ENCODE measurements at places on chromosomes 13 and 19.
A peak's percentile ranks its signal among the peaks of the same experiment; 100 is the strongest.

DNA sequence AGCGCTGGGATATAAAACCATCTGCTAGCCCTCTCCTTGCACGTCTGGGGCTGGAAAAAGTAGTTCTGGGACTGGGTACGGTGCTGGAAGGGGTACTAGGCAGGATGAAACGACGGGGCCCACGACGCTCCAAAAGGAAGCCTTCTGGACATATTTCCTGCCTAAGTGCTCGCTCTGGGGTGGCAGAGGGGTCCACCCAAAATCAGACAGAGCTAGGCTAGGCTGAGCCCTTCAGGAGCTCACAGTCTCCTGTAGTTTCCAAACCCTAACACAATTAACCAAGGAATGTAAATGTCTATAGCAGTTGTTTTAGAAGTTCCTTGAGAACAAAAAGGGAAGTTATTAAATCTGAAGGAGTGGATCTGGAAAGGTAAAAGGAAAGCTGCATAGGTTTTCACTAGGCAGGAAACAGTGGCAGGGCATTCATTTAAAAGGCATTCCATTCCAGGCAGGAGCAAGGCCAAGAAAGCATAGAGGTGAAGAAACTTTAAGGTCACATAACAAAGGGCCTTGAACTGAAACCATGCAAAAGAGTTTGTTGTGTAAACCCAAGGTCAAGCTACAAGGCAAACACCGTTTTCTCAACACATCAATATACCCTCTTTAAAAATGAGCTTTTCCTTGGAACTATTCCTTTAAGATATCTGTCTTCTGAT lies 634 bp upstream of the DIAPH3 start:
- no peak for DNase-seq

DNA sequence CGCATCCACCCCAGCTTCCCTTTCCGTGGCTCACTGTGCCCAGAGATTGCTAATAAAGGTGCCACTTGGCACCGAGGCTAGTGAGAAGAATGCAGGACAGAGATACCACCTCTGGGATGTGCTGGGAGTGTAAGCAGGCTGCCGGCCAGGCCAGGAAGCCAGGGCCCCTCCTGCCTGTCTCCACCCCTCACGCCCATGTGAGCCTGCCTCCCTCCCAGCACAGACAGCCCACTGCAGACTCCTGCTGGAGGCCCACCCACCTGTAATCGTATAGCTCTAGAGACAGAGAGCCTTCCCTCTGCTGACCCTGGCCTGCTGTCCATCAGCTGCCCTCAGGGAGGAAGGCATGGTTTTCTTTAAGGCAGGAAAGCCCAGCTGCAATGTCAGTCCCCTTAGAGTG lies 13.9 kb downstream of the VSTM2B start:
- peak; percentile 38 for DNase-seq

DNA sequence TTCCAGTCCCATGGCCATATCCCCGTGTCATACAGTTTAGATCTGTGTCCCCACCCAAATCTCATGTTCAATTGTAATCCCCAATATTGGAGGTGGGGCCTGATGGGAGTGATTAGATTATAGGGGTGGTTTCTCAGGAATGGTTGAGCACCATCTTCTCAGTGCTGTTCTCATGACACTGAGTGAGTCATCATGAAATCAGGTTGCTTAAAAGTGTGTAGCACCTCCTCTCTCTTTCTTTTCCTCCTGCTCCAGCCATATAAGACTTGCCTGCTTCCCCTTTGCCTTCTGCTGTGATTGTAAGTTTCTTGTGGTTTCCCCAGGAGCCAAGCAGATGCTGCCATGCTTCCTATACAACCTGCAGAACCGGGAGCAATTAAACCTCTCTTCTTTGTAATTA lies 197.8 kb downstream of the NALCN start:
- DNase-seq = no peak

GRCh38 chr19:13172346-13173138 lies 22.3 kb downstream of the IER2 start:
- peak; percentile 88 for DNase-seq

DNA sequence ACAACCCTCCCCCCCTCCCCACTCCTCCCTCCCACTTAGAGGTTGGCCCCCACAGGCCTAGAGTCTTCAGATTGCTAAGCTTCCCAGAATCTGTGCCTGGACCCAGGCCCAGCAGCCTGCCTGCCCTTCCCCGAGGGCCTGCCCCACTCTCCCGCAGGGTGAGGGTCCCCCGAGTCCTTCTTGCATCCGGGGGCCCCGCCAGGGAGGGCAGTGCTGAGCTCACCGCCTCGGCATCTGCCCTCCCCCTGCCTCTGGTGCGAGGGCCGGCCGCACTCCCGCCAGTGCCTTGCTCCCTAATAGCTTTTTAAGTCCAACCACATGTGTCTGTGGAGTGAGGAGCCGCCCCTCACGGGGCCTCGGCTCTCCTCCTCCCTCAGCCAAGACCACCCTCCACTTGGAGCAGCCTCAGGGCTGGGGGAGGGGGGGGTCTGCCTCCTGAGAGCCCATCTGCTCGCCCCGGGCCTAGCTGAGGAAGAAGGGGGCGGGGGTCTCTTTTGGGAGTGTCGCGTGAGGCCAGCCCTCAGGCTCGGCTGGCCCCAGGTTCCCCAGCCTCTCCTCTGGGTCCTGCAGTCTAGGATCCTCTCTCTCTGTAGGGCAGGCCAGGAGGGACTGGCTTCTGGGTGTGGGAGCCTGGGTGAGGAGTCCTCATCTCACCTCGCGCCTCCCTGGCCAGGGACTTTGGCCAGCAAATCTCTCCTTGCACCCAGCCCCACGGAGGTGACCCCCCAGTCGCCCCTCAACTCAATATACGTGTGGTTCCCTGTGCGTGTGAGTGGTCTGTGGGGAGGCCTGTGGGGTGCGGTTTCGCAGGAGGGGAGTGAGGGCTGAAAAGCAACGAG lies 47.2 kb downstream of the LYL1 start:
- DNase-seq = peak; percentile 95

GRCh38 chr19:30791088-30791487 lies 418.9 kb downstream of the ZNF536 start:
- no peak for DNase-seq

DNA sequence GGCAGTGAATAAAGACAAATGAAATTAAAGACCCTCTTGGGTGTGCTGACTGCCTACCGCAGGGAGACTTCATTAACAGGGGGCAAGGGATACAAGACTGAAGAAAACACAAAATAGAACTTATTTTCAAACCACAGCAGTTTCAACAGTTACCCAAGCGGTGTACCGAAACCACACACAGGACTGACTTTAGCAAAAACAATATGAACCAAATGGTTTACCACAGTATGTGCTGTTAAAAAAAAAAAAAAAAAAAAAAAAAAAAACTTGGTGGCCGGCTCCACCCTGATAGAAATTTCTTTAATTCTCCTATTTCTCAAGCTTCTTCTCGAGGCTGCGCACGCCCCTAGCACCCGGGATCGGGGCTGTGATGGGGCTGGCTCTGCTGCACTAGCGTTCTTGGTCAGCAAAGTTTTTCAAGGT lies 42.6 kb downstream of the KLF2 start:
- no peak for DNase-seq

GRCh38 chr13:69948016-69948415 lies 159.6 kb upstream of the ATXN8OS start:
- DNase-seq = no peak

DNA sequence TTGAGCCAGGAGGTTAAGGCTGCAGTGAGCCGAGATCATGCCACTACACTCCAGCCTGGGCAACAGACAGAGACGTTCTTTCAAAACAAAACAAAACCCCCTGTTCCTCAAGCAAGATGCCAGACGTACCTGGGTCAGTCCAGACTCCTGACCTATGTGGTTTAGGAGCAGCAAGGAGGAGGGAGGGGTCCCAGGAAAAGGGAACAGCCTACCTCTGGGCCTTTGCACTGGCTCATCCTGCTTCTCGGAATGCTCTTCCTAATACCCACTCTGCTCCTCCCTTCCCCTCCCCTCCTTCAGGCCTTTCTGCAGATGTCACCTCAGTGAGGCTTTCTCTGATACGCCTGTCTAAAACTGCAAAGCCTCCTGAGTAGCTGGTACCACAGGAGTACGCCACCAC lies 9.5 kb downstream of the RINL start:
- no peak for DNase-seq

DNA sequence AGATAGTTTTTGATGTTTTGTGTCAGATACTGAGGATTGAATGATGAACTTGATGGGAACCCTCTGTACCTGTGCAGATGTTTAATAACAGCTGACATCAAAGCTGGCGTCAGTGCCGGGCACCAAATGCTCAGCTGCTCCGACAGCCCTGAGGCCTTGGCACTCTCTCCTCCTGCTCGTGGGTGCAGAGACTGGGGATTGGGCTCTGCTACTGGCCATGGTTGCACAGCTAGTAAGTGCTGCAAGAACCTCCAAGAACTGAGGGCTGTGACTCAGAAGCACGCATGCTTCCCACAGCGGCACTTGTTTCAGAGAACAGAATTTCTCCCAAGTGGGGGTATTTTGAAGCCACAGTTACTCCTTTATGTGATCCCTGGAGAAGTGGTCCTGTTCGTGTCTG lies 5.9 kb downstream of the LAMP1 start:
- no peak for DNase-seq

GRCh38 chr19:13835791-13836723 lies 40.8 kb downstream of the ZSWIM4 start:
- peak; percentile 64 for DNase-seq

- no peak for DNase-seq
Measured at GRCh38 chr19:694481-695351, 536 bp downstream of the PRSS57 start.

DNA sequence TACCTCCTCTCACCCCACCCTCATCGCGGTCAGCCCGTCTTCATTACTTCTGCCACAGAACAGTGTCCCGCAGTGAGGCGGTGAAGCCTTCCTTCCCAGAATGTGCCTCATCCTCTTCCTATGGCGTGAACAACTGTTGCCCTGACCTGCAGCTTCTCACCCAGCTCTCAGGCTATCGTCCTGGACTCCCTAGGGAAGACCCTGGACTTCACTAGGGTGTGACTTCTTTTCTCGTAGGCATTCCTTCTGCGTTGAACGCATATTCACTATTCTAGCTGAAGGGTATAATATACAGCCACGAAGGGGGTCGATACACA lies 982 bp downstream of the ZNF865 start:
- no peak for DNase-seq

DNA sequence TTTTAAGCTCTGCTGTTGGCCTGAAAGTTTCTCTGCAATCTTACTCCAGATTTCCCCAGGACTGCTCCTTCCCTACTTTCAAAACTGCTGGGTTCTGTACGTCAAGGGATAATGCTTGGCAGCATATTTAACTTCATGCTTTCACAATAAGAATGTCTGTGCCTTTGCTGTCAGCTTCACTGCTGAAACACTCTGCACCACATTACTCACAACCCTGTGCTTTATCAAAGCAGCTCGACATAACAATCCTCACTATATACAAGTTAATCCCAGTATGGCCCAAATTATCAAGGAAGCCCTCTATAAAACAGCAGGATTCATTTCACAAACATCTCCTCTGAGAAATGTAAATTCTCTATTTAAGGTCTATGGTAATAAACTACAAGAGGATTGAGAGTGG lies 17.5 kb downstream of the LATS2 start:
- no peak for DNase-seq

GRCh38 chr19:9673912-9674662 lies 813 bp downstream of the ZNF562 start:
- no peak for DNase-seq

- no peak for DNase-seq
Measured at GRCh38 chr19:1081301-1082164, 13.6 kb downstream of the POLR2E start.

DNA sequence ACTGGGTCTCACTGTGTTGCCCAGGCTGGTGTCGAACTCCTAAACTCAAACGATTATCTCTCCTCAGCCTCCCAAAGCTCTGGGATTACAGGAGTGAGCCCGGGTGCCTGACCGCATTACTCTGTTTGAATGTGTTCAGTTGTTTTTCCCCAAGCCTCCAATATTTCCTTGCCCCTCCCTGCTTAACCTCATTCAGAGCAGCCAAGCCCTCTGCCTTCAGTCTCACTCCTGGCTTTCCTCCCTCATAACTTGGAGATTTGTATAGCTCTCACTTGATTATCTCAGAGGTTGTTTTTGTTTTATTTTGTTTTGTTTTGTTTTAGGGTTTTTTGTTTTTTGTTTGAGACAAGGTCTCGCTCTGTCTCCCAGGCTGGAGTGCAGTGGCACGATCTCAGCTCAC lies 11.4 kb downstream of the EPHX3 start:
- DNase-seq = no peak

- DNase-seq = no peak
Measured at GRCh38 chr13:32031815-32032370, 319 bp downstream of the FRY start.

DNA sequence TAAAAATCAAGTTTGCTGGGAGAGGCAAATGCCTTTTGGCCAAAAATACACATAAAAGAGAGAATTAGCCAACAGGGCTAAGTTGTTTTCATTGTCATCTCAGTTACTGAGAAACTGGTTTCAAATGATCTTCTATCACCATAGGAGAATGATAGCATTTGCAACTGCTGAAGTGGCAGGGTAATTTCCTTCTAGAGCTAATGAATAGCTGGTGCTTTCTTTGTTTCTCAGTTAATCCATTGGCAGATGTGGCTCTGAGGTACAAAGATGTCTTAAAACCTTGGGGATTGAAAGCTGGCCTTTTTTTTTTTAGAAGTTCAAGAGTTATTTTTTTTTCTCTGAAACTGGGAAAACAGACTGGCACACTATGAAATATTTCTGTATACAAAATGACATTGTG lies 332.7 kb upstream of the KLF12 start:
- no peak for DNase-seq

DNA sequence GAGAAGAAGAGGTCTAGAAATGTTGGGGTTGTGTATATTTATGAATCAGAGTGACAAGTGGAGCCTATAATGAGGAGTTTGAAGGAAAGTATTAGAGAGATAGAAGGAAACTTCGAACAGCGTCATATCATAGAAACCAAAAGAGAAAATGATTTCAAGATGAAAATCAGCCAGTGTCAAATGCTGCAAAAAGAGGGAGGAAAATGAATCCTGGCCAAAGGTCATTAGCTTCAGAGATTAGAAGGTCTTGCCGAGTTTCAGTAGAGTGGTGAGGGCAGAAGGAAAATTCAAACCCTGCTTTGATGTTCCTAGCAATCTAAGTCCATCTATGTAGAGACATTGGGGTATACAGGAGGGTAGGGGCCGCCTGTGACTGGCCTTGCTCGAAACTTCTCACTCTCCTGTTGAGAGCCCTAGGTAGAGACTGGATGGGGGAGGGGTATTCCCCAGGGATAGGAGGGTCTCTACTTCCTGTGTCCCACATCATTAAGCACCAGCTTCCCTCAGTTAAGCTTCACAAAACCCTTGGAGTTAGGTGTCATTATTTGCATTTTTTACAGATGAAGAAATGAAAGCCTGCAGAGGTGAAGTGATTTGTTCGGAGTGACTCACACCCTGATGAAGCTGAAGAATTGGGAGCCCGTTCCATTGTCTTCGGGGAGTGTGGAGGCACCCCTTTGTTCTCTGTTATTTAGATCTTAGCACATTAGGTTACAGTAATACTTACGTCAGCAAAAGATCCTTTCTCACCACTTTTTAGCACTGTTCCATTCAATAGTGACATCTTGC lies 62.8 kb downstream of the FGF9 start:
- DNase-seq = no peak

GRCh38 chr19:18007044-18007916 lies 690 bp upstream of the ARRDC2 start:
- DNase-seq = peak; percentile 80

DNA sequence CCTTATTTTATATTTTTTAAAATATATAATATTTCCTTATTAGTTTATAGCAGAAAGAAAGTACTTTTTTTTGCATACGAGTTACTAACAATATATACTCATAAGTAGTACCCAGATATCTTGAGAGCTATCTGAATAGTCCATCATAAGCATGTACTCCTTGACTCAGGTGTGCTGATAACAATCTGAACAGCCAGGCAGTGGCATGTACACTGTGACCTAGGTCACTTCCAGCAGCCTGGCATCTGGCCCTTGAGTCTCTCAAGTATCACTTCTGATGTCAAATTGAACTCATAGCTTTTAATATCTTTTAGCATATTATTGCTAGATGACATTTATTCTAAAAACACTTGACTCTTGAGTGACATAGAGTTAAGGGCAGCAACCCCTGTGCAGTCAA lies 1576.7 kb downstream of the SLITRK1 start:
- DNase-seq = no peak

Data from tibial artery (tissue), 4 donors.